ENCODE measurements at places on chromosomes 6 and 20.

DNA sequence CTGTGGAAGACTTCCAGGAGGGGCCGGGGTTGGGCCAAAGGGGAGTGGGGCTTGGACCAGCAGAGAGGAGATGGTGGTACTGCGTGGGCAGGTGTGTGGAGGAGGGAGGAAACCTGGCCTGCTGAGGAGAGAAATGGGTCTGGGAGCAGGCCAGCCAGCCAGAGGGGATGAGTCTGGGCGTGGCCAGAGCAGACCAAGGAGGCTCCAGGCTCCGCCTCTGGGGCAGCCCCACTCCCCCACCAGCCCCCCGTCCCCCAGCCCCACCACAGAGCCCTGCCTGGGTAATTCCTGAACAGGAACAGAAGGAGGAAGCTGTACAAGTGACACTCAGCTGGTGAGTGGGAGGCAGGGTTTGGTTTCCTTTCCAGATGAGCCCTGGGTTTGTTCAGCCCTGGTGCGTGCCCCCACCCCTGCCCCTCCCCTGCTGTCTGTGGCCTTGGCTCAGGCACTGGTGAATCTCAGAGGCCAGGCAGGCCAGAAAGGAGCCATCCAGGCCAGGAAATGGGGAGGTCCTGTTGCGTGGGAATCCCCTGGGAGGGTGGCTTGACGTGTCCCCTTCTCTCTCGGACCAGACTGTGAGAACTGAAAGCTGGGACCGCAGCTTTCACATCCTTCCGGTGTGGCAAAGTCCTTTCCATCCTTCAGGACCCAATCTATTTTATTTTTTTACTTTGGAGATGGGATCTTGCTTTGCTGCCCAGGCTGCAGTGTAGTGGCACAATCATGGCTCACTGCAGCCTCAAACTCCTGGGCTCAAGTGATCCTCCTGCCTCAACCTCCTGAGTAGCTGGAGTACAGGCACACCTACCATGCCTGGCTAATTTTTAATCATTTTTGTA, 9.4 kb upstream of the SRC start:
- DNase-seq, result no peak

DNA sequence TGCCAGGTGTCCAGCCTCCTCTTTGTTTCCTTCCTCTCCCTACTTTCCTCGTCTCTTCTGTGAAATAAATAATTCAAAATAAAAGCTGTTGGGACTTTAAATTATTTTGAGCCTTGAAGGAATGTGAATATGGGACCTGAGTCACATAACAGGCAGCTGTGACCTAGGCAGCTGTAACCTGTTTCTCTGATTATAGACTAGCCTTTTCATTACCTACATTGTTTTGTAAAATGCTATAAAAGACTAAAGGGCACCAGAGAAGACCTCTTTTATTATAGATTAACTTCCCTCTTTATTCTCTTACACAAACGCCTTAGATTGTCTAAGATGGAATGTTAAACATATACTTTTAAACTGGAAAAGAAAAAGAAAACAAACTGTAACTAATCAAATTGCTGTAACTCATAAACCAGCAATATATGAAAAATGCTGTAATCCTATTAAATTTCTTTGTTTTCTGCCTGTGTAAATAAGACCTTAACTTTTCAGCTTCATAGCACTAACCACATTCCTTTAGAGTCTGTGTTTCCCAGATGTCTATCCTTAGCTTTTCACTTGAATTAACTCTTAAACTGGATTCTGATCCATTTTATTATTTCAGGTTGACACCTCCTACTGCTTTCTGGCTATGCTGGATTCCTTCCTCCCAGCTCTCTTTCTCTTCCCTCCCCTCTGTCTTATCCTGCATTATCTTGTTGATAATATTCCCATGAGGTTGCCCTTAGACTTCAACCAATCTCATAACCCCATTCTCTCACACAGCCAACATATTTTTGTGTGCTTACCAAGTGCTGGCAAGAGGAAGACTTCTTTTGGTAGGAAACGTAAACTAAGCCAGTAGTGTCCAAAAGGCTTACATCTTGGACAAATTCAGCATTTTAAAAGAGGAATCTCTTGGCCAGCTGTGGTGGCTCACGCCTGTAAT, 69.2 kb downstream of the TPD52L1 start:
- DNase-seq, result no peak

GRCh38 chr6:169577236-169577635, 124.6 kb downstream of the WDR27 start:
- no peak for DNase-seq

- no peak for DNase-seq
Measured at GRCh38 chr20:54004445-54004844, 65.9 kb downstream of the BCAS1 start.

GRCh38 chr20:56952258-56953047, 314.0 kb downstream of the BMP7 start:
- no peak for DNase-seq

- peak; percentile 64 for DNase-seq
Measured at GRCh38 chr6:81834141-81834681, 81.7 kb upstream of the TENT5A start.

- DNase-seq, result no peak
Measured at GRCh38 chr6:46882645-46883044, 39.1 kb downstream of the ADGRF5 start.

- peak; percentile 45 for DNase-seq
Measured at GRCh38 chr20:667351-668034, 8.1 kb downstream of the SCRT2 start.

- DNase-seq, result no peak
Measured at GRCh38 chr6:132494954-132495353, 18.0 kb downstream of the STX7 start.

DNA sequence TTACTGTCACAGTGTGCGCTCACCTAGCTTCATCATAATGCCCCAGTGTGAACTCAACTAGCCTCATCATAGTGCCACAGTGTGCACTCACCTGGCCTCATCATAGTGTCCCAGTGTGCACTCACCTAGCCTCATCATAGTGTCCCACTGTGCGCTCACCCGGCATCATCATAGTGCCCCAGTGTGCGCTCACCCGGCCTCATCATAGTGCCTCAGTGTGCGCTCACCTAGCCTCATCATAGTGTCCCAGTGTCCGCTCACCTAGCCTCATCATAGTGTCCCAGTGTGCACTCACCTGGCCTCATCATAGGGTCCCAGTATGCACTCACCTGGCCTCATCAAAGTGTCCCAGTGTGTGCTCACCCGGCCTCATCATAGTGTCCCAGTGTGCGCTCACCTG, 10.6 kb downstream of the TMEM242 start:
- no peak for DNase-seq

DNA sequence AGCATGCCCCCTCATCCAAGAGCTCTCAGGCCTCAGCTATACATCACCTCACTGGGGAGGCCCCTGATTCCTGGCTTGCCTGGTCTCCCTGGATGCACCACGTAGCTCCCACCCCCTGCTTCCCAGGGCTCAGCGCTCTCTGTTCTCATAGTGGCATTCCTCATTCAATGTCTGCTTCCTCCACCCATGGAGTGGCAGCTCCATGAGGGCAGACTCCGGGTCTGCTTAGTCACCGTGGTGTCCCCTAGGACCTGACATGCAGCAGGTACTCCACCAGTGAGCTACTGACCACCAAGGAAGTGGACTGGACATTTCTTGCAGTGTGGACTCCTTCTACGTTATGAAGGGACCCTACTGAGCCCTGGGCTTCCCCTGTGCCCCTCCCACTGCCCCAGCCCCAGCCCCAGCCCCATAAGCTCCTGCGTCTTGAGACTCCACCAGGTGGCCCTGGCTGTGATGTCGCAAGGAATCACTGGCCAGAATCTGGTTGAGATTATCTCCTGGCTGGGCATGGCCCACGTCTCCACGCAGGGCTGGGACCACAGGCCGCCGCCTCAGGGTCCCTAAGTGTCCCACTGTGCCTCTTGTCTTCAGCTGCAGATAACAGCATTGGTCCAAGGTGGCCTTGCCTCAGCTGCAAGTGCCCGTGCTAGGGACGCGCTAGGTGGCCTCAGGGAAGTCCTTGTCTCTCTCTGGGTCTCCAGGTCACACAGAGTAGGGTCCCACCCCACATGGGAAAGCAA, 26.7 kb downstream of the CEBPB start:
- DNase-seq, result no peak

GRCh38 chr20:56431471-56431870, 19.4 kb downstream of the CASS4 start:
- no peak for DNase-seq

- no peak for DNase-seq
Measured at GRCh38 chr6:13870214-13870830, 54.4 kb upstream of the RNF182 start.

GRCh38 chr20:34566978-34567891, 8.7 kb downstream of the MAP1LC3A start:
- no peak for DNase-seq

- DNase-seq, result no peak
Measured at GRCh38 chr6:162264581-162264980, 463.0 kb downstream of the PRKN start.

DNA sequence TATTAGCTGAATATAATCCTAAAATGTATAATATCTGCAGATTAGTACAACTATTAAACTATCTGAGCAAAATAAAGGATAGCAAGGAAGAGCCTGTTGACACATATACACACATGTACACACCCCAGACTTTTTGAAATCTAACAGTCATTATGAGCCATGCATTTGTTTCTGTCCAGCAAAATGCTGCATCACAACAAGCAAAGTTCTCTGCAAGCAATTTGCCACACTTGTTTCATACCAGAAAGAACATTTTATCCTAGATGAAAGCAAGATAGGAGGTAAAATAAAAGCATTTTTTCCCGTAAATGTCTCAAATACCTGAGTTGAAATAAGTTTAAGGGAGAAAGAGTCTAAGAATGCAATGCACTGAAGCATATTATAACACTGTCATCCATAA, 145.2 kb downstream of the COL21A1 start:
- no peak for DNase-seq

DNA sequence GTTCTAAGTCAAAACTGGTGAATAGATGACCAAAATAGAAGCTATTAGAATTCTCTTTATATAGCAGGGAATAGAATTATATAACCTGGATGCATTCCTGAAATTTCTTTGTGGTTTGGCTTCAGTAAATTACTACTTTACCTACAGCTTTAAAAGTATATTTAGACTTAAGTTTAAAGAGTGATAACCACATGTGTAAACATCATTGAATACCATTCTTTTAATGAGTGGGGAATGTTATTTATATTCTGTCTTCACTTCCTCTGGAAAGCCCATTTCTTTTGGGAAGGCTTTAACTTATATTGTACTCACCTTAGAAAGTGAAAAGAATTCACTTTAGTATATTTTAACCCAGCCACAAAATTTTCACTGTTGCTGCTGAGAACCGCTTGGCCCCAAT, 39.1 kb downstream of the PLEKHG1 start:
- DNase-seq, result no peak

DNA sequence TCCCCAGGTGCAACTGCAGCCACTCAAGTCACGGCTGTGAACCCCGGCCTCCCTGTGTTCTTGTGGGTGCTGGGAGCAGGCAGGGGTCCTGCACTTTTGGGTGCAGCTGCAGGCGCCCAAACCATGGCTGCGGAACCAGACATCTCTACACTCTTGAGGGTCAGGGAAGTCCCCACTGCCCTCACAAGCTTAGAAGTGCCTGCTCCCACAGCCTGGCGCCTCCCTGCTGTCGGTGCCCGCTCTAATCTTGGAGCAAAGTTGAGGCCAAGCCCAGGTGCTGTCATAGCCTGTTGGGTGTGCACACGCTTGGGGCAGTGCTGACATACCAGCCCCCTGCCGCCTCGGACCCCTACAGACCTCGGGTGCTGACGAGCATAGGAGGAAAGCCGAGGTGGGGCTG, 6.2 kb downstream of the DEFB132 start:
- no peak for DNase-seq

- peak; percentile 79 for DNase-seq
Measured at GRCh38 chr20:31606804-31607639, 1.9 kb downstream of the ID1 start.

GRCh38 chr20:50270569-50270968, 79.9 kb downstream of the CEBPB start:
- DNase-seq, result no peak

GRCh38 chr6:25441663-25442270, 162.6 kb downstream of the CARMIL1 start:
- DNase-seq, result no peak

DNA sequence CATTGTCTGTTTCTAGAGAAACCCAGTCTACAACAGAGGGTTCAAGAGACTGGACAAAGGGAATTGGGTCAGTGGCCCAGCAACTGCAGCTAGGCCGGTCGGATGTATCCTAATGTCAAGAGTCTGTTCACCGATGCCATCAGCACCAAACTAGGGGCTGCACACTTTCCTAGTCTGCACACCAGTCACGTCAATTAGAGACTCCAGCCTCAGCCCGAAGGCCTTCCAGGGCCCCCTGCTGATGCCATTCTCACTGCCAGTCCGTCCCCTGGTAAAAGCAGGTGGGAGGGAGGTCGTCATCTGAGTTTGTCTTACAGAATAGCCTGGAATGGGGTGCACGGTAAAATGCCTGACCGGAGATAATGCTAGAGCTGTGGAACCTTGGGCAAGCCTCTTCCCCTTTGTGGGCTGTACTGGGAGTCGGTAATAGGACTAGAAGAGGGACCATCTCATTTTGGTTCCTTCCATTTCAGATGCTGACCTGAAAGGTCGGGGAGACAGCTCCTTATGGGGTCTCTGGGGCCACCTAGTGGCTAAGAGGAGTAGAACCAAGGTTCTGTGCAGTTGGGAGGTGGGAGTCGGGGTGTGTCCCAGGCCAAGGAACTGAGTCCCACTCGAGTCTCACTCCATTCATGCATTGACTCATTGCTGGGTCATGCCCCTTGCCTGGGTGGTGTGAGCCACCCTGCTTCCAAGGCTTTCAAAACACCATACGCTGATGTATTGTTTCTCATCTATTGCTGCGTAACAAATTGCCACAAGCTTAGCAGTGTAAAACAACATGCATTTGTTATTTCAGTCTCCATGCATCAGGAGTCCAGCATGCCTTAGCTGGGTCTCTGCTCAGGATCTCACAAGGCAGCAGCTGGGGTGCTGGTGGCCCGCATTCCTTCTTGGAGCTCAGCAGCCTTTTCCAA, 5.1 kb downstream of the SOX12 start:
- DNase-seq, result peak; percentile 58

DNA sequence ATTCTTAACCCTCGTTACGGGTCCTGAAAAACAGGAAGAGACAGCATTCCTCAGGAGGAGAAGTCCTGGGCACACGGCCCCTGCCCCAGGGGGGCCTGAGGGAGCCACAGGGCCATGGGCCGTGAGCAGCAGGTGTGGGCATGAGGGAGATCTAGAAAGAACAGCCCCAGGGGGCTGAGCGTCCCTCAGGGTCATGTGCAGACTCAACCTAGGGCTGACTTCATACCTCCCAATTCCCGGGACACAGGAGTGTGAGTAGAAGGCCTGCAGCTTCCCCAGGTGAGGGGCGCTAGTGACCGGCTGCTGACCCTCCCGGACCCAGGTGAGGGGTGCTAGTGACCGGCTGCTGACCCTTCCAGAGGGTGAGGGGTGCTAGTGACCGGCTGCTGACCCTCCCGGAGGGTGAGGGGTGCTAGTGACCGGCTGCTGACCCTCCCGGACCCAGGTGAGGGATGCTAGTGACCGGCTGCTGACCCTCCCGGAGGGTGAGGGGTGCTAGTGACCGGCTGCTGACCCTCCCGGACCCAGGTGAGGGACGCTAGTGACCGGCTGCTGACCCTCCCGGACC, 35.1 kb downstream of the FRMD1 start:
- DNase-seq, result no peak

GRCh38 chr20:24124951-24125650, 136.5 kb upstream of the GGTLC1 start:
- no peak for DNase-seq

- DNase-seq, result no peak
Measured at GRCh38 chr6:43454290-43454695, 1.1 kb downstream of the DLK2 start.
